Fibroblast of the aortic adventitia (primary cell): ENCODE measurements at places on chromosomes 4 and X.

- DNase-seq, result peak; percentile 52
These were observed 21.2 kb downstream of the ARHGAP10 start for GRCh38 chr4:147753047-147753446.

GRCh38 chr4:20645236-20645635 is 55.0 kb upstream of the PACRGL start:
- no peak for DNase-seq

- no peak for DNase-seq
These were observed 407.4 kb upstream of the AADAT start for GRCh38 chr4:170497112-170497511.

- peak; percentile 57 for DNase-seq
These were observed at the start of gene ELF4 for GRCh38 chrX:130110379-130111219. Gene ELF4 (minus strand): TSS chrX:130110497. CDS start chrX:130081330, 29,167 bp downstream.

DNA sequence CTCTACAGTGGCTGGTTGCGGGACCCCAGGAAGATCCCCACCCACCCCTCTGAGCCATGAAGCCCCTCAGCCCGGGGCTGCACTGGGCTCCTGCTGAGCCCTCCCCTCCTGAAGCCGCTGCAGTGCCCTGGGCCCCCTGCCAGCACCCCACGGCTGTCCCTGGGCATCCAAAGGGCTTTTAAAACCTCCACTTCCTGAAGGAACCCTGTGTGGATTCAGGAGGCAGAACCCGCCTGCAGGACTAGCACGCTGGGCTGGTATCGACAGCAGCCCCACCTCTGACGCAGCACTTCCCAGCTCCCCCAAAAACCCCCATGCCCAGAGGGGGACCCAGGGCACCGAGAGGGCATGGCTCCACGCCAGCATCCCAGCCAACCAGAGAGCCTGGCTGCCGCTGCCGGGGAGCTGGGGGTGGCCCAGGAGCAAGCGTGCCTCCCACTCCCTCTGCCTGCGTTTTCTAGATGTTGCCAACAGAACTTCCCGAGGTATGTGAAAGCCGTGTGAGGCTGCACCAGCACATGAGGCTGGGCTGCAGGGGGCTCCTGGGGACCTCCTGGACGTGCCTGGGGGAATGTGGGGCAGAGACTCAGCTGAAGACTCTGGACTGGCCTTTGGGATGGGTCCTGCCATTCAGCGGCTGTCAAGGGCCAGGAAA is 6.3 kb downstream of the MXD4 start:
- peak; percentile 24 for DNase-seq

- DNase-seq, result no peak
These were observed 94.8 kb downstream of the MAML3 start for GRCh38 chr4:140059159-140059558.

DNA sequence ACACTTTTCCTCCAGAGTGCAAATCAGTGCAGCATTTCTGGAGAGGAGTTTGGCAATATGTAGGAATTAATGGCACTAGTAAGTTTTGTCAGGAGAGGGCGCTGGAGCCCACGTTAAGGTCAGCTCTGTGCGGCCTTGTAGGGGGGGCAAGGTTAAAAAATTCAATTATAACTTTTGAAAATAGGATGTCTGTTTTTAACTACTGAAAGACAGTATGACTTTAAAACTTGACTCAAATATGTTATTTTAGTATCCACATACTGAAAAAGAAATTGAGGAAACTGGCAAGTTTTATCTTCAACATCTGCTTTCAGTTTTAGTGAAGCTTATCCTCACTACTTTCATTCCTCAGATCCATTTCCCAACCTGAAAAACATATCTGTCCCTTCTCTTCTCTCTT is 30.9 kb upstream of the HSD17B13 start:
- peak; percentile 85 for DNase-seq

DNA sequence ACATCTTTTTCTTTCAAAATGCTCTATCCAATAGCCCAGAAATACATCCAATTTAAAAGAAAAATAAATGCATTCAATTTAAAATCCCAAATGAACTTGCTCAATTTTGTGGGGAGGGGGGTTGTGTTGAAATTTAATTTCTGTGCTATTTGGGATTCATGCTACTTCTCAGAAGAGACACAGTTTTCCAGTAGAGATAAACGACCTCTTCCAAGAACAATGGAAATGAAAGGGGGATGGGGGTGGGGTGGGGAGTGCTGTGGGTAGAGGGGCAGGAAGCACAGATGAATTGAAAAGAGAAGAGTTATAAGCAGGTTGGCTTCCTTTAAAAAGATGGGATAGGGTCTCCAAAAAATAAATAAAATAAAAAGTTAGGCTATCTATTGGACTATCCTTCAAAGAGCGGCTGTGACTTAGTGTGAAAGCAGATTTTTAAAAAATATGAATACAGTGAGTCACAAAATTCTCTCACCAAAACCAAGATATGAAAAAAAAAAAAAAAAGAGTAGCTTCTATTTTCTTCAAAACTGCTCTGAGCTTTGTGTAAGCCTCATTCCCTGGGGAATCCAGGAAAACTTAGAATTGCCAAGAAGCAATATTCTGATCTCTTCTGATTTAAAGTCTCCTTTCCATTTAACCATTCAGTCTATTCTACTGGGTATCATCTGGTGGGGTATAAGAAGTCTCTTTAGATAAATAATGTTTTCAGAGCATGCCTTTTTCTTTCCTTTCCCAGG is 324.3 kb downstream of the PTTG2 start:
- peak; percentile 91 for DNase-seq

- DNase-seq, result no peak
These were observed 32.1 kb downstream of the NBDY start for GRCh38 chrX:56761167-56761566.

DNA sequence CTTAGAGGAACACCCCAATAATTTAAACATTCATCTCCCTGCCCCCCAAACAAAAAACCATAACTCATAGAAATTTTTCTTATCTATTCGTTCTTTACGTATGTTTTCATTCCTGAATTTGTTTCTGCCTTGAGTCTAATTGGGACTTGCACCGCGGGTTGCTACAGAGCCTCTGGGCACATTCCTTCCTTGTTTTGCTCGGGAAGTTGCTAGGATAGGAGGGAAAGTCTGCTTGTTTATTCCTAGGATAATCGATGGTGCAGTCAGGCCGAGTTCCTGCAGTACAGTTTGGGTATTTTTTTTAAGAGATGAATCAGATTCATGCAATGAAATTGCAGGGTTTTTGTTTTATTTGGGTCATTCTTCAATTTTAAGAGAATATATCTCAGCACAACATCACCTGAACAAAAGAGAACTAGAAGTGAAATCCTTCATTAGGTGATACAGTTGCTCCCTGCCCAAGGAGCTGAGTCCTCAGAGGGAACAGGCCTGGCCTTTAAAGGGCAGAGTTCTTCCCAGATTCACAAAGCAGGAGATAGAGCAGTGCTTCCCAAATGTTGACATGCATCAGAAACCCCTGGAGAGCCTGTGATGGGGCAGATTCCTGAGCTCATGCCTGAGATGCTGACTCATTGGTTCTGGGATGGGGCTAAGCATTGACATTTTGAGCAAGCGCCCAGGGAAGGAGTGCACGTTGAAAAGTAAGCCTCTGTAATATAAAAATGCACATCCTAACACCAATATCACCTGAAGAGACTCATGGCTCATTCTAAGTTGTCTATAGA is 114.9 kb upstream of the FAM9B start:
- peak; percentile 64 for DNase-seq

- DNase-seq, result peak; percentile 99
These were observed 4.1 kb downstream of the ENPEP start for GRCh38 chr4:110480031-110480549.

- DNase-seq, result peak; percentile 87
These were observed 174.5 kb downstream of the SMIM20 start for GRCh38 chr4:26088433-26088928.

GRCh38 chrX:45598861-45599260 is 398.2 kb upstream of the DIPK2B start:
- peak; percentile 46 for DNase-seq

DNA sequence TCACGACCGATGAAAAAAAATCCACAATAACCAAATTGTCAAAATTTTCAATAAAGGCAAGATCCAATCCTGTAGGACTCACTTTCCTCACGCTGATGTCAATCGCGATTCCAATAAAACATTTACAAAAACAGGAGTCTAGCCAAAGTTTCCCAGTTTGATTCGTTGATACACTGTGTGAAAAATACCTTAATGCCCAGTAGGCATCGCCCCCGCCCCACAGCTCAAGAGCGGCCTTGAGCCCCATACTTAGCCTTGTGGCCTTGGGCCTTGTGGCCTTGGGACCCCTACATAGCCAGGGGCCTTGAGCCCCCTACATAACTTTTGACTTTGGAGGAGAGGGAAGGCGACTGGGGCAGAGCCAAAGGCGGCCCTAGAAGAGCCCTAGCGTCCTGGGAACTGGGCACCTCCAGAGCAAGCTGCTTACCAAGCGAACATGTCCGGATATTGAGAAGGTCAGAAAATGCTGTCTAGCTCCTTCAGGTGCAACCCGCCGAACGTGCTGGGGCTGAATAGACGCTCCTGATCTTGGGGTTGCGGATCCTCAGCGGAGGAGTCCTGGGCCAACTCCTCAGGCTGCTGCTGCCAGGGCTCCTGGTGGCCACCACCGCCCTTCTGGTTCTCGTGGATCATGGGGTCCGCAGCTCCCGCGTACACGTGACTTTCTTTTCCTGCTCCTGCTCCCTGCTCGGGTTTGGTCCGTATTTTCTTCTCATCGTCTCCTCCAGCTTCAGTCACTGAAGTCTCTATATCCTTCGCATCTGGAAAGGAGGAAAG is 62.9 kb downstream of the RHOXF2B start:
- no peak for DNase-seq

DNA sequence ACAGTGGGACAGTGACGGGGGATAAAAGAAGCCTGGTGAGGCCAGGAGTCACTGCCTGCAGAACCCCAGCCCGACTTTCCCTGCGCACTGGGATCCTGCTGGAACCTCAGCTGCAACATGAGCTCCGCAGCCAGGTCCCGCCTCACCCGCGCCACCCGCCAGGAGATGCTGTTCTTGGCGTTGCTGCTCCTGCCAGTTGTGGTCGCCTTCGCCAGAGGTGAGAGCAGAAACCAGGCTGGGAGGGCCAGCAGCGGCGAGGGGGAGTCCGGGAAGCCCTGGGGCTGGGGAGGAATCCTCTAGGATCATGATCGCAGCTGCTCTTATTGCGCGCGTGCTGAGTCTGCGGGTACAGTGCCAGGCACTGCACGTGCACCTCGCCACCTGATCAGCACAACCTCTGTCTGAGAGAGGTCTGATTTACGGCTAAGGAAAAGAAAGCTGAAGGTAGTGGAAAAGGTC is at the start of gene PF4V1:
Gene PF4V1, plus strand, starts transcription at position 51 of the 459 bp plus-strand sequence. Its CDS starts 67 bp downstream, at position 118.
- no peak for DNase-seq

- no peak for DNase-seq
These were observed 163.6 kb upstream of the ANK2 start for GRCh38 chr4:112885897-112886296.
